Activated T-helper 1 cell treated with anti-CD3 and anti-CD28 coated beads, Interleukin-2, amount 50 U/mL, for 16 hours (primary cell): ENCODE measurements at places on chromosomes 7 and 10.

GRCh38 chr10:131559450-131559911 lies 248.0 kb upstream of the TCERG1L start:
- DNase-seq, result no peak

- DNase-seq, result no peak
These were observed 71.4 kb upstream of the DYNC1I1 start for GRCh38 chr7:95700917-95701316.

DNA sequence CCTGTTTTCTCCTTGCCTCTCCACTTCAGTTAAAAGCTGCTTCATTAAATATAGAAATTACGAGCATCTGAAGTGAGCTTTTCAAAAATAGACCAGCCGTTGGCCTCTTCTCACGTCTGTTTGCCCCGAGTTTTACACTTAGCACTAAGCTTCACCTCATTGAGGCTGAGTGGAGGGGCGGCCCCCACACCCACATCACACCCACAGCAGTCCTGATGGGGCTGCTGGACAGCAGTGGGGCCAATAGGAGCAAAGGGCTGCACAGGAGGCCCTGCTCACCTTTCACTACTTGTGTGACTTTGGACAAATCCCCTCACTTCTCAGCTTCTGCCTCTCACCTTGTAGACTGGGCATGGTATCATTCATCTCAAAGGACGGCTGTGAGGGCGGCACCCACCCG lies 677.8 kb downstream of the SDK1 start:
- DNase-seq, result no peak

GRCh38 chr7:30005464-30005863 lies 15.9 kb upstream of the SCRN1 start:
- no peak for DNase-seq

GRCh38 chr10:35262436-35262835 lies 73.9 kb upstream of the CCNY start:
- DNase-seq, result no peak

GRCh38 chr10:114498413-114499111 lies 94.3 kb upstream of the AFAP1L2 start:
- no peak for DNase-seq

DNA sequence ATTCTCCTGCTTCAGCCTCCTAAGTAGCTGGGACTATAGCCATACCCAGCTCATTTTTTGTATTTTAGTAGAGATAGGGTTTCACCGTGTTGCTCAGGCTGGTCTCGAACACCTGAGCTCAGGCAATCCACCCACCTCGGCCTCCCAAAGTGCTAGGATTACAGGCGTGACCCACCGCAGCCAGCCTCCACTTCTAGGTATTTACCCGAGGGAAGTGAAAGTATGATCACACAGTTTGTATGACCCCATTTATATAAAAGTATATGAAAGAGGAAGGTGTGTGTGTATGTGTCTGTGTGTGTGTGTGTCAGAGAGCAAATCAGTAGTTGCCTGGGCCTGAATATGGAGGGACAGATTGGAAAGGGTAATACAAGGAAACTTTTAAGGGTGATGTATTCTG lies 2.0 kb upstream of the PURB start:
- no peak for DNase-seq

DNA sequence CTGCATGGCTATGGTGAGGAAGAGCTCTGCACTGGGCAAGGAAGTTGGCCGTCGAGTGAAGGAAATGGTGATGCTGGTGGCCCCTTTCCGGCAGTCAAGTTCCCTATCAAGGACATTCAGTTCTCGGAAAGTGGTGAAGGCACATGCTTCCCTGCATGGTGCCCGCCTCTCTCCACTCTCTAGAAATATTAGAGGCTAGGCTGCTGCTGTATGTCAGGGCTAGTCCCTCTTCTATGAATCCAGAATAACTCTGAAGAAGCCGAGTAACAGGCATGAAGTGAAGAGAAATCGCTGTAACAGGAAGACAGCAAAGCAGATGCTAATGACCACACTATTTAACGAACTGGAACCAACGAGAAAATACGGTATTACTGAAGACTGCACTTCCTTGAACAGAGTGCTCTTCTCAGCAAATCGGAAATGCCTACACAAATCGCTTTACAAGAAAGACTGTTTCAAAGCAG lies 5.4 kb downstream of the IDI1 start:
- DNase-seq, result no peak

DNA sequence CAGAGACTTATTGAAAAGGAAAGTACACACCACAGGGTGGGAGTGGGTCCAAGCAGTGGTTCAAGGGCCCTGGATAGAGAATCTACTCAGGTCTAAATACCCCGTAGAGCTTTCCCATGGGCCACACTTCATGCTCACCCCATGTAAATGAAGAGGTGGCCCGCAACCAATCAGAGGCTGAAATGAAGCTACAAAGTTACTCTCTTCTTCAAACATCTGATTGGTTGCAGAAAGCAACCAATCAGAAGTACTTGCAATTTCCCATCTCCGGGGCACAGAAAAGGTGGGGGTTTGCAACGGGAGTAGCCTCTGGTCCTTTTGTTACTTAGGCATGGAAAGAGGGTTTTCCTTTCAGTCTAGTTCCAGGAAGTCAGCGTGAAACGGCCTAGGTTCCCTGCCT lies 15.2 kb upstream of the GALNTL5 start:
- no peak for DNase-seq

- DNase-seq, result no peak
These were observed 9.8 kb upstream of the CDHR1 start for GRCh38 chr10:84184517-84184916.

DNA sequence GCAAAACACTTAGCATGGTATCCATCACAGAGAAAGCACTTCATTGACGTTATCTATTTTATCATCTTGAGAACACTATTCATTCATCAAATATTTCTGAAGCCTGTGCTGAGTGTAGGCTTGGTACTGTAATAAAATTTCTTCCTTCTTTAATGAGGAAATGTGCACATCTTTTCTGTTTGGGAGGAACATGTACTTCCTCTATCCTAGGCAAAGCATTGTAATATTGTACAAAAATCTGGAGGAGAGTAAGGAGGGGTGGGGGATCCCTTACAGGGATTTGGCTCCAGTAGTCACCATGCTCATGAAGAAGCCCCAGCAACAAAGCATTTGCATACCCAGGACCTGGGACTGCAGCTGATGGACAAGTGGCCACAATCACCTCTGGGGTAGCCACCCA lies 39.9 kb upstream of the SORCS3 start:
- no peak for DNase-seq

DNA sequence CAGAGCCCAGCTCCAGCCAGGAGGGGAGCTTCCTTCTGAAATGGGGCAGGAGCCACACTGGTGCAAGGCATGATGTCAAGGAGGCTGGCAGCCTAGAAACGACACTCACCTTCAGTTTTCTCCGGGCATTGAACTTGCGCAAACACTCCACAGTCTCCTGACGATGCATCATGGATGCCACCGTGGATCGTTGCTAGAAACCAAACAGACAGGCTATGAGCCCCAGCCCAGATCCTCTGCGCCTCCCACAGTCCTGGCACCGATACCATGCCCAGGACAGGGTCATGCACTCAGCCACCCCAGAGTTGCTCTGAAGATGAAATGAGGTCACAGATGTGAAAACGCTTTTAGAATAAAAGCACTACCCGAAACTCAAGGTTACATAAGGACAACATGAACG lies 31.0 kb upstream of the NDST2 start:
- no peak for DNase-seq

DNA sequence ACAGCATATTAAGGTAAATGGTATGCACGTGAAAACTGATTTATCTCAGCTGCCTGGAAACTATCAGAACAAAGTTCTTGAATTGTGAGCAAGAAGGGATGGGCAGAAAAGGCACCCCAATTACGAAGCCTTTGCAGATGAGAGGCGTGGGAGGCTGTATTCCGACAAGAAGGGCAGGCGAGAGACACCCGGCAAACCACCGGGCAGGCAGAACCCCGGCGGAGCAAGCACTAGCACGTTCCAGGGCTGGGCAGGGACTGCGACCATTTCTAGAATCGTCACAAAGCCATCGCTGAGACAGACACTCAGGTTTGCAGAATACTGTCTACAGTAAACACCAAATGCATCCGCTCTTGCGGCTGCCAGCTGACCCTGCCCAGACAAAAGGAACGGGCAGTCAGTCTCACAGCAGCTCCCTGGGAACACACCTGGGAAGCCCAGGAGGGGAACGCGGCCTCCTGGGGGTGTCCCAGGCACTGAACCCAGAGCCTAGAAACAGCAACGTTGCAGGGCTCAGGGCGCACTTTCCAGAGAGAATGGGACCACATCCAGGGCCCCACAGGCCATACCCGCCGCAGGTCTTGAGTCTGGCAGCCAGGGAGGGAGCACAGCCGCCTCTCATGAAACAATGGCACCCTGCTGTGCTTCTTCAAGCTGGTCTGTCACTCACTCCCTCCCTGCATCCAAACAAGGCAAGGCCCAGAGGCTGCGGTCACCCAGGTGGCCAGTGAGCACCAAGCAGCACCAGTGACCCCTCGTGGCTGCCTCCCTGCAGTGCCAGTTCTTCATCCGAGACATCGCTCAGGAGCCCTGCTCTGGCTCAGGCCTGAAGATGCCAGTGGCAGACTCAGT lies 261.9 kb downstream of the PTPRN2 start:
- no peak for DNase-seq

GRCh38 chr7:158384746-158385145 lies 202.9 kb downstream of the PTPRN2 start:
- DNase-seq, result no peak

DNA sequence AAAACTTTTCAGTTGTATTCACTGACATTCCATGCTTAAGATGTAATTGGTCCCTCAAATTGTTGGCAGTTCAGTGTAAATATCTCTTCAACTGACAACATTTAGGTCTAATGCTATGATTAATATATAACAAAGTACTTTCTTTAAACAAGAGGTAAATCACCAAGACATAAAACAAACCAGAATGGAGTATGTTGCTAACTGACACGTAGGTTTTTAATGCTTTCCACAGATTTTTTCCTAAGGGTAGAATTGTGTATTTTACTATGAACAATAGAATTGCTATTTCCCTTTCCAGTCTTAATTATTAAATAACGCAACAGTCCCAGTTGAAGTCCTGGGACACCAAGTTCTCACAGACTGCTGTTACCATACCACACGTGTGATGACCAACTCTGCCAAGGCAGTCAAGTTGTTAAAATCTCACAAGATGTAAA lies 4.1 kb downstream of the JCAD start:
- DNase-seq, result no peak

DNA sequence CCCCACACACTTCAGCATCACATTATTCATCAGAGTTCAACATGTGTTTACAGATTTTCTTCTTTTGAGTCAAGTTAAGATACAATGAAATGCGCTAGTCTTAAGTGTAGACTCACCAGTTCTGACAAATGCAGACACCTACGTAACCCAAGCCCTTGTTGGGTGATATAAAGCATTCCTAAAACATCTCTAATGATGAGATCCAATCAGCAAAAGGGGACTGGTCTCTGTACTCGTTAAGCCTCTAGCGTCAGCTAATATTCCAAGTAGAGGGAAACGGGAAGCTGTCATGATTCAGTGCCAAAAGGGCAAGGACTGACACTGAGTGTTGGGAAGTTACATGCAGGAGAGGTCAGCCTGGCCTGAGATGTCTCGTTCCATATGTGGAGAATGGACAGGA lies 38.7 kb upstream of the TRIL start:
- DNase-seq, result no peak

DNA sequence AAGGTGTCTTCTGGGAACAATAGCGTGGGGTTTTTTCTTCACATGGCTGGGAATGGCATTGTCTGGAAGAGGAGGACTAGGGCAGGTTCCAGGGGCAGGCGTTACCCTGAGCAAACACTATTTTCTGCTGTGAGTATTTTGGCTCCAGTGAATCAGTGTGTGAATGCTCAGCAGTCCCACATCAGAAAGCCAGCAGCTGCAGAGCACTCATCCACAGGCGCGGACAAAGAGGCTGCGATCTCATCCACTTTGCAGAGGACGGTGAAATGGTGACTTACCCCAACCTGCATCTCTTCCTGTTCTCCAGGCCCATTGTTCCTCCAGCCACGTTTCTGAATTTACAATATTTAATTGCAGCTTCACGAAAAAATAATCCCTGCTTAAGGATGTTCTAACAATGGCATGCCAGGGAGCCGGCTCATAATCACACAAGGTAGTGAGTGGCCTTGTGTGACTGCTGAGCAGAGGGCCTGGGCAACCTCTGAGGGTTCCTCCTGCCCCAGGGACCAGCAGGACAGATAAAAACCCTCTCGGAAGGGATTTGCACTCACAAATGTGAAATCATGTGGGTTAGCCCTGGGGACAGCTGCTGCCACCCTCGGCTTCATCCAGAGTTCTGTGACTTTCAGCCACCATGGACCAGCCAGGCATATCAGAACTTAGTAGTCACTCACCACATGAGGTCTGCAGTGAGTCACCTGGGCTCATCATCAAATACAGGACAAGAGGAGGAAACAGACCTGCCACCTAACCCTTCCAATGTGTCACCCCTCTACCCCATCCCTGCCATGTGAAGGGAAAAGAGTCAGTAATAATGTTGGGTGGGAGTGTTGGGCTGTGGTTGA lies 65.0 kb upstream of the EN2 start:
- DNase-seq, result no peak

GRCh38 chr7:19113855-19114550 lies 3.4 kb downstream of the TWIST1 start:
- no peak for DNase-seq

DNA sequence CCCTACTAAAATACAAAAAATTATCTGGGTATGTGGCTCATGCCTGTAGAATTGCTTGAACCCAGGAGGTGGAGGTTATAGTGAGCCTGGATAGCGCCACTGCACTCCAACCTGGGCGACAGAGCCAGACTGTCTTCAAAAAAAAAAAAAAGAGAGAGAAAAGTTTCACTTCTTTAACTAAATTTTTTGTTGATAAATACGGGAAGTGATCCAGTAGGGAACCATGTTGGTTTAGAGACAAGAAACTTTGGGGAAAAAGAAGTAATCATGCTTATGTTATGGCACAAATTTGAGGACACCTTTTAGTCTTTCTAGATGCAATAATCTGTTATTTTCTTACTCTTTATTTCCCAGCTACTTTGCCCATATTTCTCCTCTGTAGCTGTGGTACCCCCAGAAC lies 309.7 kb downstream of the TYW1 start:
- DNase-seq, result no peak

DNA sequence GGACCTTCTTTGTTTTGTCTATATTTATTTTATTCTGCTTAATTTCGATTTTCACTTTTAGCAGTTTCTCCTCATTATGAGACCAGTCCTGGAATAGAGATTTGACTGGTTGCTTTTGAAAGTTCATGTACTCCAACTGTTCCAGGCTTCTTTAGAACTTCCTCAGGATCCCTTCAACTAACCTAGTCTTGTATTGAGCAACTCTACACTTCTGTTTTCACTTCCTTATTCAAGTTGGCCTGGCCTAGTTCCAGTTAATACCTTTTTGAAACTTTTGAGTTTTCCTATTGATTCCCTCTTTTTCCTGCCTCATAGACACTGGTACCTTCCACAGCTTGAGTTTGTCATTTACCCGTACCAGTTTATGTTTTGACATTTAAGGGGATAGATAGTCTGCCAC lies 421.7 kb downstream of the ATRNL1 start:
- no peak for DNase-seq

- no peak for DNase-seq
These were observed 54.5 kb downstream of the INSIG1 start for GRCh38 chr7:155352076-155352752.

GRCh38 chr7:14579971-14580370 lies 322.6 kb downstream of the DGKB start:
- no peak for DNase-seq
